Anterior cingulate cortex (tissue), 58 donors: ENCODE measurements at places on chromosomes 13 and 19.

GRCh38 chr13:51457086-51457815, 4.4 kb upstream of the INTS6 start:
- no peak for DNase-seq

- no peak for DNase-seq
Measured at GRCh38 chr13:60018536-60018935, 145.2 kb downstream of the DIAPH3 start.

- no peak for DNase-seq
Measured at GRCh38 chr13:51523082-51523518, 61.2 kb upstream of the WDFY2 start.

GRCh38 chr13:42649141-42649540, 75.2 kb downstream of the TNFSF11 start:
- no peak for DNase-seq

DNA sequence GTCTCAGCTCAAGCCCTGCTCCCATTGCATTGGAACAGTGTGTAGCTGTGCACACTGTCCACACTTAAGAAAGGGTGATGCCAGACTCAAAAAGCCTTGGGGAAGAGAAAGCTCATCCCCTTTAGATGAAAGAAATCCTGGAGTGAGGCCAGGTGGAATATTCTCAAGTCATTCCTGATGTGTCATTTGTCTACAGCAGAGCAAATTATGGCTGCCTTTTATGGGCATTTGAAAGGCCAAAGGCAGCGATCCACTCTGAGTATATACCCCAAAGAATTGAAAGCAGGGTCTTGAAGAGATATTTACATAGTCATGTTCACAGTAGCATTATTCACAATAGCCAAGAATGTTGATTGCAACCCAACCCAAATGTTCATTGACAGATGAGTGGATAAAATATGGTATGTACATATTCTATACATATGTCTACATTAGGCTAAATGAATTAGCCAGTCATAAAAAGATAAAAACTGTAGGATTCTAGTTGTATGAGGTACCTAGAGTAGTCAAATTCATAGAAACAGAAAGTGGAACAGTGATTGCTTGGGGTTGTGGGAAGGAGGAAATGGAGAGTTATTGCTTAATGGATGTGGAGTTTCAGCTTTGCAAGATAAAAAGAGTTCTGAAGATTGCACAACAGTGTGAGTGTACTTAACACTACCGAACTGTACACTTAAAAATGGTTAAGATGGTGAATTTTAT, 214.9 kb downstream of the KCNRG start:
- DNase-seq, result no peak

DNA sequence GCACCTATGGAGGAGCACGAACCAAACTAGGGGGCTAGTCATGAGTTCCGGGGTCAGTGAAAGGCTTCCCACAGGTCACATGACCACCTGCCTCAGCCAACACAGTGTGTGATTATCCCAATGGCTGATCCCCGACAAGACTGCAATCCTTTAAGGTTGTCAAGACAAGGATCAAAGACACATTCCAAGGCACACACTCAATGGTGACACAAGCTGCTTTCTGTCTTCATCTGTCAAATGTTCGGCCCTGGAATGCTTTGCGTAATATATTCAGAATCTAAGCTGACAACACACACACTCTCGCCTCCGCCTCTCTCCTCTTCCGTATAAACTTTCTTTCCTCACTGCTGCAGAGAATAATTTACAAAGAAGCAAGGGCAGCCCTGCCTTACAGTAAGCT, 11.7 kb downstream of the RANBP3 start:
- DNase-seq, result no peak

- DNase-seq, result no peak
Measured at GRCh38 chr13:46106839-46107371, 2.1 kb upstream of the CPB2 start.

DNA sequence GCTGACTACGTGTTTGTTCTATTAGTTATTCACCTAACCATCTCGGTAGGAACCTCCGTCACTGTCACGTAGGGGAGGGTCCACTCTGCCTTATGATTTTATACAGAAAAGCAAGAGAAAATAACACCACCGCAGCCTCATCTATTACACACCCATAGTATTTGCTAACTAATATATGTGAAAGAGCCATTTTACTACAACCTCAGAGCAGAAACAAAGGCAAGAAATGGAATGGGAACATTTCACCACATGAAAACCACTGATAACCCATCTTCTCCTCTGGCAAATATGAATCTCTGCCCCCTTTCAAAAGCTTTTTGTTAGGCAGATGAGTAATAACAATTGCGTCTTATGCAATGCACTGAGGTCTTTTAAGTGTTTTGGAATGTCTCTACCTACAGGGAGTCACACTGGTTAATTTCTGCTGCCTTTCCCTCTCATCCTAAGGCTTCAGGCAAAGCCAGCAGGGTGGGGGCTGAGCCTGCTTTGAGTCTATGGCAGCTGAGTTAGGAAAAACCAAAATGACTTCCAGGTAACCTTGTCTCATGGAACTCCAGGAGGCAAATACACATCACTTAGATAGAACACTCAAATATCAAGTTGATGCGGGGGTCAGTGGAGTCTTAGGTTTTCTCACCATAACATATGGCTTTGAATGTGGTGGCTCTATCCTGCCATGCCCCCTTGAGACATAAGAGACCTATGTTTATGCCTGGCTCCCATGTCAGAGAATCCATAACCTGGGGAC, 15.0 kb downstream of the TSHZ3 start:
- no peak for DNase-seq

DNA sequence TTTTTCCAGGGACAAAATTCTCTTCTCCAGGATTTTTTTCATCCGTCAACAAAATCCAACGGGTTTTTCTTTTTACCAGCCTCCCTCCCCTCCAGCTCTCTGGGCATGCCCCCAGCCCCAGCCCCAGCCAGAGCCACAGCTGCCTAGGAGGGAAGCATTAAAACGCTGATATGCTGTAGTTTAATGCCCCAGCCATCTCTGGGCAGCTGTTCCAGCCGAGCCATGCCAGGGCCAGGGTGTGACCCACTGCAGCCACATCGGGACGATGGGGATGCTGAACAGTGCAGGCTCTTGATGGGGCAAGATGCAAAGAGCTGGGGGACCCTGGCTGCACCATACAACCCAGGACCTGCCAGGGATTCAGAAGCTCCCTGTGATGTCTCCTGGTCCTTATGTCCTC, 32.1 kb downstream of the TSHZ3 start:
- DNase-seq, result no peak

DNA sequence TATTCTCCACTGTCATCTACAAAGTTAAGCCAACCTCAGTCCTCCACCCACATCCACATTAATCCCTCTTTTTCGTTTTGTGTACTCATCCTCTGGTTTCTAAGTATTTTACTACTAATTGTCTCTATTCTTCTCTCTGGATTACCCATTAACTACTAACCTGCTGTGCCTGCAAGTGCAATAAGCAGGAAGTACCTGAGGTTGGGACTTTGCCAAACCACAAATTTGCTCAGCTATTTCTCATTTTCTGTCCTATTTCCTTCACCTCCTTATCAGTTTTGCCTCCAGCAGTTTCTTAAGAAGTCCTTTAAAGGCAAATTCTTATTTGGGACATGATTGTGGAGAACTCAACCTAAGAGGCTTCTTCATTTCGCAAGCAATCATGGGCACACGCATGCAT, 1708.9 kb downstream of the SLITRK5 start:
- DNase-seq, result no peak

- no peak for DNase-seq
Measured at GRCh38 chr13:28755546-28755870, 36.7 kb upstream of the SLC46A3 start.

- DNase-seq, result no peak
Measured at GRCh38 chr19:46404055-46404752, 9.2 kb downstream of the CCDC8 start.

DNA sequence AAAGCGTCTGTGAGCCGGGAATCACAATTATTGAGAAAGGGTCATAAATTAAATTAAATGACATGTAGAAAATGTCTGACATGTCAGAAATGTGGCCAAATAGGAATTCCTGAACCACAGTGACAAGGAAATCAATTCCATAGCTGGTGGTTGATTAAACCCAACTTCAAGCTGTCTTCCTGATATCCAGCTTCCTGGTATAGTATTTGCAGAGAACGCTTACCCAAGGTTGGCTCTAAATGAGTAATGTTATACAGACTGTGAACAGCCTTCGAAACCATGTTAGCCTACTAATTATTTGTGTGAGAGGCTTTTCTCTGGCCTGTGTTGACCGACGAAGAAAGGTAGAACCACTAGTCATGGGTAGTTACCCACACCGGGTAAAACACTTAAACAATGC, 347.2 kb downstream of the RFC3 start:
- DNase-seq, result no peak

- no peak for DNase-seq
Measured at GRCh38 chr13:108268466-108269112, 929 bp upstream of the TNFSF13B start.

DNA sequence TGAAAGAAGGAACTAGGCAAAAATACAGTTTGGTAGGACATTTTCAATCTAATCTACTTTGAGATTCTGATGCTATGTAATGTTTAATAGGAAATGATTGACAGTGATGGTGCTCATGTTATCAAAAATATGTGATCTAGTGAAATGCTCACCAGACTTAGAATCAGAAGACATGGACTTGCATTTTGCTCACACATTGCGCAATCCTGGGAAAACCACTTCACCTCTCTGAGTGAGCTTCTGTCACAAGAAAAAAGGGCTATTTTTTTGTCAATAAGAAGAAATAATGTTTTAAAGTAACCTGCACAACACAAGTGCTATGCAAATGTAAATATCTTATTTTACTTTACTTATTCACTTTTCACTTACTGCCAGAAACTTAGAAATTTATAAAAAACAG, 380.9 kb upstream of the HTR2A start:
- no peak for DNase-seq

- DNase-seq, result no peak
Measured at GRCh38 chr13:114130131-114130836, 2.1 kb downstream of the RASA3 start.

- peak; percentile 28 for DNase-seq
Measured at GRCh38 chr19:48152551-48152950, 17.6 kb downstream of the LIG1 start.

DNA sequence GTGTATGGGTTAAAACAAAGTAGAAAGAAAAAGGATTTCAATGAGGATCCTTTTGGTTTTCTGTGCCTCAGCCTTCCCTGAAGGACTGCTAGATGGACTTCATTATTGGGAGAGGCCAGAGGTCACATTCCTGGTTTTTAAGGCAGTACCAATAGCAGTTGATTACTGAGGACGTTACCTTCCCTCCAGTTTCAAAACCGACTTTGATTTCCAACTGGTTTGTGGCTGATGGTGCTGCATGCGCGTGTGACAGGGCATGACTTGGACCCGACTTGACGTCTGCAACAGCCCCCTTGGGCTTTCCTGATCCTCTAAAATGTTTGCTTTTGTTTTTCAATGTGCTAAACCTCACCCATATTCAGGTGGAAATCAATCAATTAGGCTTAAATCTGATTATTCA, 314.3 kb upstream of the ARGLU1 start:
- DNase-seq, result no peak

GRCh38 chr19:49801966-49802661, 11.0 kb downstream of the FUZ start:
- DNase-seq, result peak; percentile 93

GRCh38 chr19:5103812-5104410, 135.0 kb downstream of the KDM4B start:
- no peak for DNase-seq

DNA sequence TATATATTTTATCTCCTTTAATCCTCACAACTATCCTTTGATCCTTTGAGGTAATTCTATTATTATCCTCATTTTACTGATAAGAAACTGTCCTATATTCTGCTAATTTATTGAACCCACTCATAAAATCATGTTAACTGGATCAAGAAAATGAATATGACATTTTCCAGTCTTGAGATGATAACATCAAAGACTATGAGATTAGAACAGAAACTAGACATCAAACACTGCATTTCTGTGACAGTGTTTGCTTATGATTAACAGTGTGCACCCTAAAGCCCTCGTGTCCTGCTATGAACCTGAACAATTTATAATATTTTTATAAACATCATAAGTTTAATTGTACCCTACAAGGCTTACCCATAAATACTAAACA, 96.3 kb downstream of the TBC1D4 start:
- DNase-seq, result no peak

GRCh38 chr13:94988654-94989053, 276.3 kb upstream of the SOX21 start:
- no peak for DNase-seq

- no peak for DNase-seq
Measured at GRCh38 chr13:20973886-20974425, 71.4 kb upstream of the XPO4 start.

- DNase-seq, result no peak
Measured at GRCh38 chr19:47186446-47187334, 44.3 kb downstream of the BBC3 start.

DNA sequence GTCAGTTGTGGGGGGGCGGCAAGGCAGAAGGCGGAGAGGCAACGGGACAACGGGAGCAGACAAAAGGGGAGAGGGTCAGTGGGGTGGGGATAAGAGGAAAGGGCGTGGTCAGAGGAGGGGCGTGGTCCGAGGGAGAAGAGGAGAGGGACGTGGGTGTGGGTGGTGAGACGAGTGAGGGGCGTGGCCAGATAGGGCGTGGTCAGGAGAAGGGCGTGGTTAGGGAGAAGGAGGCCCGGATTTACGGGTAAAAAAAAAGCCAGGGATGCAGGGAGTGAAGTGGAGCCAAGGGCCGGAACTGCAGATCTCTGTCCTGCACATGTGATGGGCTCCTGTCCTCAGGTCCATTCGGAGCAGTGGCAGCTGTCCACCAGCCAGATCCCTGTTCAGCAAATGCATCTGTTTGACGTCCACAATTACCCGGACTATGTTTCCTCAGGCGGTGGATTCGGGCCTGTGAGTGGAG, 21.5 kb downstream of the CPT1C start:
- DNase-seq, result no peak

DNA sequence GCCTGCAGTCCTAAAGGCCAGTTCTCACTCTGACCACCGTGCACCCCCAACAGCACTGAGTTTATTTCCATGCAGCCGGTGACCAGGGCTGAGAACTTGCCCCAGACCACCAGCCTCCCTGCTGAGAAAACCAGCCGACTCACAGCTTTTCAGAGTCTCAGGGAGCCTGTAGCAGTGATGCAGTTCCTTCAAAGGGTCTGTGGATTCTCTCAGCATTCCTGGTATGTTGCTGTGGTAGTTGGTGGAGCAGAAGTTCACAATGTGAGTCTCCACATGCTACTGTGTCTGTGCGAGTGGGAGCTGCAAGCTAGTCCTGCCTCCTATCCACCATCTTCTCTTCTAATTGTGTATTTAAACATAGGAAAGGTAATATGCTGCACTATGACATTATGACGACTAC, 254.9 kb upstream of the KLF12 start:
- no peak for DNase-seq

GRCh38 chr13:26344980-26345379, 91.1 kb downstream of the CDK8 start:
- no peak for DNase-seq

GRCh38 chr13:111531505-111531904, 211.1 kb downstream of the TEX29 start:
- peak; percentile 68 for DNase-seq

- DNase-seq, result no peak
Measured at GRCh38 chr13:113804703-113805430, 45.8 kb downstream of the TMEM255B start.

DNA sequence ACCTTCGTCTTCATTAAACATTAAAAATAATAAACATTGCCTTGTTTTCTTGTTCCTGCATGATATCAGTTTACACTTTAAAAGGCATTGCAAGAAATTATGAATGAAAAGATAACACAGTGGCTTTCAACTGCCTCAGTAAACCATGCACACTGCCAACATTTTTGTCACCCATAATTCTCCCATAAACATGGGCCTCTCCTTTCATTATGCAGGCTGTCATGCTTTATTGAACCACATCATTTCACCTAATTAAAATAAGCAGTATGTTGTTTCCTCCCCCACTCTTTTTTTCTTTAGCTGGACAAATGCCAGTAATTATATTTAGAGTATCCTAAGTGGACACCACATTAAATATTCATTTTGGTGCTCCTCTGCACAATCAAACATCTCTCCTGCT, 1566.5 kb upstream of the SLC10A2 start:
- no peak for DNase-seq
